ENCODE measurements at places on chromosomes 3 and 15.

DNA sequence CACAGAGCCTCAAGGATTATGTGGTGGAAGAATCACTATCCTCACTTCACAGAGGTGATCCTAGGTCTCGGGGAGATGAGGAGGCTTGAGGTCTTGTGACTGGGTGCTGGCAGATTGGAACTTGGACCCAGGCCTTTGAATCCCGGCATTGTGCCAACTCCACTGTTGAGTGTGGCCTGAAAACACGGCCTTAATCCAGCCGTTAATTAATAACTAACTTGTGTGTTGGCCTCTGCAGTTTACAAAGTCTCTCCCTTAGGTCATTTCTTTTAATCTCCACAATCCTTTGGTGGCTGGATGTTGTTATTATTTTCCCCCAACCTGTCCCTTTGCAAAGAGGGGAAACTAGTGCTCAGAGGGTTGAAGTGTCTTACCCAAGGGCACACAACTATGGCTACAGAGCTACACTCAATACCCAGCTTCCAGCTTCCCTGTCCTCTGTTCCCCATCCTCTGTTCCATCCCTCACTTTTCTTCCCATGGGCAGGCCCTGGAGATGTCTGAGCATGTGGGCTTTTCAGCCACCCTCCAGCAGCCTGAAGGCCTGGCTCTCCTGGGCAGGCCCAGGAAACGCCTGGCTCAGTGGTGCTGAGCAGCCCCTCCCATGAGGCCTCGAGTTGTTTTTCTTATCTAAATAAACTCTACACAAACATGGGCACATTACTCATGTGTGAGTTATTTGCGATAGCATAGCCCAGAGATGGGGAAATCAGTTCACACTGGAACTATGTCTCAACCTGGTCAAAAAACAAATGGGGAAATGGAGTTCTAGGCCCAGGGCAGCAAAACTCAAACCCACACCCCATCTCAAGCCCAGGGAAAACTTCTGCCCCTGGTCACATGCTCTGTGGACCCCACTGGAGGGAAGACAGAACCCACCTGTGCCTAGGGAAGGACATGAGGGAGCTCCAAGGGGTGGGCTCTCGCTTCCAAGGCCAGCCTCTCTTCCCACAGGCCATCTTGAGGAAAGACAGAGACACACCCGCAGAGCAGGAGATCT lies 16.8 kb upstream of the SMAD3 start:
- DNase-seq = no peak

- DNase-seq = no peak
Measured at GRCh38 chr3:23461069-23461468, 257.9 kb downstream of the UBE2E2 start.

GRCh38 chr3:14793126-14793857 lies 25.5 kb upstream of the FGD5 start:
- DNase-seq = no peak

DNA sequence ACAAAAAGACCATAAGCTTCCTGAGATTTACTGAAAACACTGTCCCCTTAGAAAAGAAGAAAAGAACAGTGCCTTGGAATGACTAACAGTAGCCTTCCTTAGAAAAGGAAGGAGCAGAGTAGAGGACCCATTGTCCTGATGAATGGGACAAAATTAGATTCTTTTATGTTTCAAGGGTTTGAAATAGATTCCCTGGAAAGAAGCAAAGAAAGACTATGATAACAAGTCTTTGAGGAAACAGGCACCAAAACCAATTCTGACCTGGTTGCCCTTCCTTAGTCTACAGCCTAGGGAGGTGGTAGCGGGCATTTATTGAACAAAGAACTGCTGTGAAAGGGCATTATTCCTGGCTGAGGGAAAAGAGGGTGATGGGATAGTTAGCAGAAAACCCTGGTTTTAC lies 1024.8 kb downstream of the TBL1XR1 start:
- DNase-seq = no peak

DNA sequence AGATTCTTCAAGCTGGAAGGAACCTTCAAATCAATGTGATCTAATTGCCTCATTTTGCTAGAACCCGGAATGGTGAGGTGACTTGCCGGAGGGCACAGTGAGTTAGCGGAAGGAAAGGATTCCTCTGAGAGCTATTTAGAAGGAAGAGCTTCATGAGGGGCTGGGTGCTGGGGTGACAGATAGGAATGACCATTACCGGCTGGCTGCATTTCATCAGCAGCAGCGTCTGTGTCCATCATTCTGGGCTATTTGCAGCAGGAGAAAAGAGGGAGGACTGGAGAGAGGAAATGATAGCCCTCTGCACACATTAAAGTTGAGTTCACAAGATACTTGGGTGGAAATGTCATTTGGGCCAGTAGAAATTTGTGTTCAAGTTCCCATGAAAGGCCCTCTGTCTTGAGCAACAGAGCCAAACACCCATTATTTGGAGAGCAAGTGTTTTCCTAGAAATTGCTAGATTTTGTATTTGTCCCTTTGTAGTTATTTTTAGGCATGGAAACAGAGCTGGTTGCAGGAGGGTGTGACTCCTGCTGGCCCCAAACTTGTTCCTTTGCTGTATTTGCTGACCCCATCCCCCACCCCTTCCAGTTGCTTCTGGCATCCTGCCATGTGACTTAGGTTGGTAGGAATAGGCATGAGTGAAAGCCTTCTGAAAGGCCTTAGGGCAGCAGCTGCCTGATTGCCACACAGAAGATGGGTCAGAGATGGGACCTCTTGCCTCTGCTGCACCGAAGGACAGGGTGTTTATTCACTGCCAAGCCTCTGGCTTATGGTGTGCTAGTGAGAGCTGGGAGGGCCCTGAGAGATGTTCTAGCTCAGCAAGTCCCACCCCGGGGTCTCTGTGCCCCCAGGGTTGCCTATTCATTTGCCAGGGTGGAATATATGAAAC lies 87.5 kb upstream of the PLXNA1 start:
- no peak for DNase-seq

DNA sequence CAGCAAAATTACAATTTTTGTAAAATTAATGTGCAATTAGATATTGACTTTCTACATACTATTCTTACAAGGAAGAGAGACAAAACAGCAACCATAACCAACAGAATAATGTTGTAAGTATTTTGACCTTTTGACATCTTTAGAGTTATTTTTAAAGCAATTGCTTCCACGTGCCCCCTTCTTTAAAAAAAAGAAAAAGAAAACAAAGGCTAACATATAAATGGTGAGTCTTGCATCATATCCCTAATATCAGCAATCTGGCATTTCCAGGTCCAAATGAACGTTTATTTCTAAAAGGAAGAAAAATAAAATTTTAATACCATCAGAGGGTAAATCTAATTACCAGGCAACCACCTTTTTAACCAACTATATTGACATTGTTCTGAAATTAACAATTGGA lies 19.3 kb upstream of the STRIT1 start:
- DNase-seq = no peak

GRCh38 chr3:57855281-57855680 lies 99.2 kb downstream of the SLMAP start:
- no peak for DNase-seq

- DNase-seq = no peak
Measured at GRCh38 chr3:76308541-76308940, 523.2 kb upstream of the ZNF717 start.

DNA sequence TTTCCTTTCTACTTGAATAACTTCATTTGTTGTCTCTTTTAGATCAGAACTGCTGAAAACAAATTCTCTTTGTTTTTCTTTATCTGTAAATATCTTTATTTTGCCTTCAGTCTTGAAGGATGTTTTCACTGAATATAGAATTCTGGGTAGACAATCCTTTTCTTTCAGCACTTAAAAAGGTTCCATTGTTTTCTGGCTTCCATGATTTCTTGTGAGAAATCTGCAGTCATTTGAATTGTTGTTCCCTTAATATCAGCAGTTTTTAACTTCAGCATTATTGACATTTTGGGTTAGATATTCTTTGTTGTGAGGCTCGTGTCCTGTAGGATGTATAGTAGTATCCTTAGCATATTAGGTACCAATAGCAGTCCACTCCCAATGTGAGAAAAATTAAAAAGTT lies 65.8 kb downstream of the SV2B start:
- DNase-seq = no peak

DNA sequence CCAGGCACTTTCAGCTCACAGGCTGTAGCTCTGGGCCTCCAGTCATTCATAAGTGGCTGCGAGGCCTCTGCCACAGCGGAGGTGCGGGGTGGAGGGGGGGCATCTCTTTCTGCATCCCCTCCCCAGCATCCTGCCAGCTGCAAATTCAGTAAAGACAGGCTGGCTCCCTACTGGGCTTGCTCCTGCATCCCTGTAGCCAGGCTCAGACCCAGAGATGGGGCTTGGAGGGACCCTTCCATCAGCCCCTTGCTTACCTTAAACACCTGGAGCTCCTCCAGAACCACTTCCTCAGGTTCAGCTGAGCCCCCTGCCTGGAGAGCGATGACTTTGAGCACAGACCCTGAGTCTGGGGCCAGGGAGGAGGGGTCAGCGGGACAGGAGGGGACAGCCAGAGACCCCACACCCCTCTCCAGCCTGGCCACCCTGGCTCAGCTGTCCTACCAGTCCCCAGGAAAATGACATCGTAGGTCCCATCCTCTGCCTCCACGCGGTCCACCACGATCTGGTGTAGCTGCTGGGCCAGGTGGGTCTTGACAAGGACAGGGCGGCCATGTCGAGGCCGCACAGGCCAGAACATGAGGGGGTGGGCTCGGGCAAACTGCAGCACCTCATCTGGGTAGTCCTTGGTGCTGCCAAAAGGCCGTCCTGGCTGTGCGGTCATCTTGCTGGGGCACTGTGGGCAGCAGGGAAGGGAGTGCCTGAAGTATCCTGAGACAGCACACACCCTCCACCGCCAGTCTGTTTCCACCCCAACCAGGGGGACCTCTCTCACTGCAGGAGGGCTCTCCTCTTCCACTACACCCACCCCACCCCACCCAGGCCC lies 5.3 kb downstream of the SEMA3G start:
- DNase-seq = no peak

DNA sequence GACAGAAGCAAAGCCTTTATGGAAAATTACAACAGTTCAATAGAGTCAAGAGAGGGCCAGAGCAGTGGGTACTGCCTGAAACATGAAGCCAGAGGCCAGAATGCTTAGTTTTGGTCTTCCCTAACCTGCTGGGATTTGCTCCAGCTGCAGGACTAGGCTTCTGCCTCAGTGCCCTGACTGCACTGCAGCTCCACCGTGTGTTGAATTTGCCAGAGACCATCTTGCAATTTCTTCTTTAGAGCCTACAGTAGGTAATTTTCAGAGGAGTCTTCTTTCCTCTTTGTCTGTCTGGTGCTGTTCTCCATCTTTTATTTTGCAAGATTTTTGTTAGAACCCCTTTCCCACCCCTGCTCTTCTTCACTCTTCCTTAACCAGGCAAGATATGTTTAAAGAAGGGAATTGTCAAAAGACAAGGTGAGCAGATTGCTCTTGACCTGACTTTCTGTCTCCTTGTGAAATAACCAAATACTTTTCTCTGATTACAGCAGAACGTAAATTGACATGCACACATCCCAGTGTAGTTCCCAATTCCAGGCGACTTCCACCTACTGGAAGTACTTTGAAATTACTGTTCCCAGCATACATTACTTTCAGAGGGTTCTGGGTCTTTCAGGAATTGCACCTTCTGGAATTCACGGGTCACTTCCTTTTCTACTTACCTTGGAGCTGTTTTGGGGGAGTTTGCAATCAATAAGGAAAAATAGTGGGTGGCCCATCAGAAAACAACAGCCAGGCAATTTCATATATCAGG lies 161.2 kb downstream of the MINAR1 start:
- no peak for DNase-seq

DNA sequence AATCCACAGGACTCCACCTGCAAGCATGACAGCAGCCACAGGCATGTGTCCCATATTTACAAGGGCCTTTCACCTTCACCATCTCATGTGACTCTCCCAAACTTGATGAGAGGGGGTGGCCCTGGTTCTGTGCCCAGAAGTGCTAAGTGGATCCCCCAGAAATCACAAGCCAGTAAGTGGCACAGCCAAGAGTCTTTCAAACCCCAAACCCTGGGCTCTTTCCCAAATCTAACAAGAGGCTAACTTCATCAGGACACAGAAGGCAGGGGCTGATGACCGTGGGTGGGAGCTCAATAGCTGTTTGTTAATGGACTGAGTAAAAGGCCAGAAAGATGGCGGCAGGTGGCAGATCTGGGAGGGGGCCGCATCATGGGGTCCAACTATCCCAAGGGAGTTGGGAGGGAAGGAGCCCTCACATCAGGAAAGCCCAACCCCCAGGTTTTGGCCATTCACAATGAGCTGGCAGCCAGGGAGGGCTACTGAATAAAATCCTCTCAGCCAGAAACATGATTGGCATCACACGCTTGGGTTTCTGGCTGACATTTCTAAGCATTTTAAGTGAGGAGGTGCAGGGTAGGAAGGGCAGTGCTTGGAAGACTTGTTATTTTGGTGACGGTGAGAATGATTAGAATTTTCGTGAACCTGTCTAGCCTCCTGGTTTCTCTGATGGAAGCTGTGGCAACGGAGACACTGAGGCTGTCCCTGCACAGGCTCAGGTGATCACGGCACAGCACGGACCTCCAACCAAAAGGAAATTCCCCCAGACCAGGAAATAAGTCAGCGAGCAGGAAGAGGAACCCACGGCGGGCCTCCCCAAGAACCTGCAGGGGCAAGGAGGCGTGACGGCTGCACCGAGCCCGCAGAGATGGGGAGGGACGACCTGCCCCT lies 109.3 kb downstream of the OXNAD1 start:
- no peak for DNase-seq

GRCh38 chr15:63950911-63951481 lies 95.3 kb downstream of the DAPK2 start:
- DNase-seq = no peak

GRCh38 chr3:37993820-37994638 lies 3.4 kb downstream of the VILL start:
- no peak for DNase-seq

GRCh38 chr3:154398084-154398967 lies 31.7 kb downstream of the GPR149 start:
- DNase-seq = no peak

- DNase-seq = no peak
Measured at GRCh38 chr3:119340446-119340845, 46.3 kb downstream of the ARHGAP31 start.

DNA sequence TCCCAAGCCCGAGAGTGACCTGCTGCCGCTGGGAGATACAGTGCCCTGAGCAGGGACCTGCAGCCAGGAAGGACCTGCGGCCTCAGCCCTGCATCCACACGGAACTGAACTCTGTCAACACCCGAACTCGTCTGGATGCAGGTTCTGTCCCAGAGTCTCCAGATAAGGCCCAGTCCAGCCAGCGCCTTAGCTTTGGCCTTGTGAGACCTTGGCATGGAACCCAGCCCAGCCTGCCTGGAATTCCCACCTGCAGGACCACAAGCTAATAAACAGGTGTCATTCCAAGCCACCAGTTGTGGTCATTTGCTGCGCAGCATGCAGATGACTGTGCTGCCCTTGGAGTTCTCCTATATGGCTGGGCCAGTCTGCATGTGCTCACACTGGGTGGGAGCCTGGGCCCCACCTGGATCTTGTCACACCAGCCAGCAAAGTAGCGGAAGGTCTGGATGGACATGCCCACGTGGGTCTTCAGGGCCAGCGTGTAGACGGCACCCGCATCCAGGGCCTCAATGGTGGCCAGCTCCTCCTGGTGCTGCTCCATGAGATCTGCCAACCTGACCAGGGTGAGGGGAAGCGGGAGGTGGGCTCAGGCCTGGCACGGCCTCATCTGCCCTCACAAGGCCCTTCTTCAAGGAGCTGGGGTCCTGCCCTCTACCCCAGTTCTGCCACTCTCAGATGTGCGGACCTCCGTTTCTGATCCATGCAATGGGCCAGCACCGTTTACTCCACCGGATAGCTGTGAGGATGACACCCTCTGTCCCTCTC lies 47.2 kb upstream of the SLC41A3 start:
- DNase-seq = no peak

Measured in NCI-H187 (cell line).